ENCODE measurements at places on chromosomes 2 and 18.

- DNase-seq: no peak
These were observed 16.2 kb upstream of the RHOB start for GRCh38 chr2:20430461-20431300.

GRCh38 chr2:204672772-204673171, 127.5 kb downstream of the PARD3B start:
- no peak for DNase-seq

GRCh38 chr2:28972778-28973335, 8.2 kb upstream of the TOGARAM2 start:
- no peak for DNase-seq

DNA sequence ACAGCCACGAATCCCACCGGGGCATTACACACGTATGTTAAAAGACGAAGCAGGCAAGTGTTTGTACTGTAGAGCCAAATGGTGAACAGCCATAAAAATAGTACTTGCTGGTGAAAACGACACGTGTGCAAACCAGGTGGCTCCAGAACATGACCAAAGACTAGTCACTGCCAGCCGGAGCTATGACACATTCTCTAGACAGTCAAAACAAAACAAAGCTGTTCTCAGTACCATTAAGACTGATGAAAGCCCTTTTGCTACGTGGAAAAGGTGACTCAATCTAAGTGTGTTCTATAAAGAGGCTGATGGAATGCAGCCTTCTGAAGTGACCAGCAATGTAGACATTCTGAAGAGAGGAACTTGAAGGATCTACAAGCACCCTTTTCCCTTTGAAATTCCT, 367.7 kb upstream of the NETO1 start:
- peak; percentile 37 for DNase-seq

DNA sequence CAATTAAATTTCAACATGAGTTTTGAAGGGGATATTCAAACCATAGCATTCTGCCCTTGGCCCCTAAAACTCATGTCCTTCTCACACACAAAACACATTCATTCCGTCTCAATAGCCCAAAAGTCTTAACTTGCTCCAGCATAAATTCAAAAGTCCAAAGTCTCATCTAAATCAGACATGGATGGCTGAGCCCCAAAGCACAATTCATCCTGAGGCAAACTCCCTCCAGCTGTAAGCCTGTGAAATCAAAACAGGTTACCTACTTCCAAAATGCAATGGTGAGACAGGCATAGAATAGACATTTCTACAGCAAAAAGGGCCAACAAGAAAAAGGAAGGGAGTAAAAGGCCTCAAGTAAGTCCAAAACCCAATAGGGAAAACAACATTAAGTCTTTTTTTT, 245.8 kb downstream of the TTC32 start:
- no peak for DNase-seq

DNA sequence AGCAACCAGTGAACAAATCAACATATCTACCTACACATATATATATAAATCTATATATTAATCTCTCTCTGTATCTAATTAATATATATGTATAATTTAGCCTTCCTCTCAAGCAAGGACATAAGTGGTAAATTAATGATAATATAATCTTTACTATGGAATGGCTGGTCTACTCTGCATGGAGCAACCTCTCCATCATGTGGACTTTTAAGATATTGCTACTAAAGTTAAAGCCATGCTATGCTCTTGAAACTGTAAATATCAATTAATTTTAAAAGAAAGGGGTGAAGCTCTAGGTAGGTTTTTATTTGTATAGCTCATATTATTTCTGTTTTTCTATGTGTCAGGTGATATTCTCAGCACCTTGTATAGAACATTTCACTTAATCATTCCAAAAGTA, 147.0 kb downstream of the PPP1R1C start:
- DNase-seq: no peak

DNA sequence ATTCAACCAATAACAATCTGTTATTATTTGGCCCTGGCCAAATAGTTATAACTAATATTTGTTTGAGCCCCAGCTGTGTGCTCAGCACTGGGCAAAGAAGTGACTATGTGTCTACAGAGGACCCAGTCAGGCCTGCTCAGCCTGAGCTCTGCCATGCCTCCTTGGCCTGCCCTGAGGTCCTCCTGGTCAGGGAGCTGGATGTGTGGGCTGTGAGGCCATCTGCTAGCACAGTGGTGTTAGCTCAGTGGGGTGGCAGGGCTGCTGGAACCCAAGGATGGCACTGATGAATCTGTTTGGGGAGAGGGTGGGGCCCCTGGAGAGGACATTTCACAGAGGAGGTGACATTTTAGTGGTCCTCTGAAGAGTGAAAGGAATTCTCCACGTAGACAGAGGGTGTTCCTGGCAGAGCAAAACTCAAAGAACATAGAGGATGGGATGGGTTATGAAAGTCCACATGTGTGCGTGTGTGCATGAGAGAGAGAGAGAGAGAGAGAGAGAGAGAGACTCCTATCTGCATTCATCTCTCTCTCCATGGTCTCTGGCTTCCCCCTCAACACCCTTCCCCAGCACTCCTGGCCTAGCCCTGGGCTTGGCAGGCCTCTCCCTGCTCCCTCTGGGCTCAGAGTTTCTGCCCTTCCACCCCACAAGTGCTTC, 21.2 kb upstream of the ATOH8 start:
- no peak for DNase-seq

GRCh38 chr2:111034606-111035005, 86.1 kb upstream of the BCL2L11 start:
- no peak for DNase-seq

GRCh38 chr2:189548666-189549448, 31.7 kb downstream of the SLC40A1 start:
- DNase-seq: no peak
